ENCODE measurements at places on chromosomes 3 and 15.

DNA sequence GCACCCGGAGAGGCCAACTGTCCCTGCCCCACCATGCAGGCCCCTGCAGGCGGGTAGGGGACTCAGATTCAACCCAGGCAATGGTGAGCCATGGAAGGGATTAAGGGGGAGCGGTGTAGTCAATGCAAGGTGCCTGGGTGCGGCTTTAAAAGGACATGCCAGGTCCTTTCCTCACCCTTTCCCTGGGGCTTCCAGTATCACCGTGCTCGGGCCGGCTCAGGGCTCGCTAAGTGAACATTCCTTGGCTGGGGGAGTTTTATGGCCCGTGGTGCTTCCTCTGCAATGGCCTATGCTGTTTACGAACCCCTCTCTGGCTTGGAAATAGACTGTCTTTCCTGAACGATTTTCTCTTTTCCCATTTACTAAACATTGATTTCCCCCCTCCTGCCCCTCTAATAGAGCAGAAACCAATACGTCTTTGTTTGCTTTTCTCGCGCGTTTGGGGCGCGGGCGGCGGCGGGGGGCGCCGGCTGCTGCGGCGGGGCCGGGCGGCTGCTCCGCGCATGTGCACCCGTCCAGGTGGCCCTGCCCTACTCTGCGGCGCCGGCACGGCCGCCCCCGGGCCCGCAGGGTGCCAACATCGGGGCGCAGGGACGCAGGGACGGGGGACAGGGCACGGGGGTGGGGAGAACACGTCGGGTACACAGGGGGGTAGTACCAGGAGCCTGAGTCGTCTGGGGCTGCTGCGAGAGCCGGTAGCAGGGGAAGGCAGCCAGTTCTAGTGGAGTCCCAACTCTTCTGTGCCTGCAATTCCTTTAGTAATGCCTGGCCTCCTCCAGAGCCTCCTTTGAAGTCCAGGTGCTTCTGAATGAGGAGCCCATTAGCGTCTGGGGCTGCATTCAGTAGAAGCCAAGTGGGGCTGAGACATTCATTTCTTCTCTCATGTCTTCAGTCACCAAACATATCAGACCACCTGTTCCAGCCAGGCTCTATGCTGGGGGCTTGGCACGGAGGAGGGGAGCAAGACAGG lies 26.9 kb upstream of the CACNA2D2 start:
- no peak for DNase-seq

DNA sequence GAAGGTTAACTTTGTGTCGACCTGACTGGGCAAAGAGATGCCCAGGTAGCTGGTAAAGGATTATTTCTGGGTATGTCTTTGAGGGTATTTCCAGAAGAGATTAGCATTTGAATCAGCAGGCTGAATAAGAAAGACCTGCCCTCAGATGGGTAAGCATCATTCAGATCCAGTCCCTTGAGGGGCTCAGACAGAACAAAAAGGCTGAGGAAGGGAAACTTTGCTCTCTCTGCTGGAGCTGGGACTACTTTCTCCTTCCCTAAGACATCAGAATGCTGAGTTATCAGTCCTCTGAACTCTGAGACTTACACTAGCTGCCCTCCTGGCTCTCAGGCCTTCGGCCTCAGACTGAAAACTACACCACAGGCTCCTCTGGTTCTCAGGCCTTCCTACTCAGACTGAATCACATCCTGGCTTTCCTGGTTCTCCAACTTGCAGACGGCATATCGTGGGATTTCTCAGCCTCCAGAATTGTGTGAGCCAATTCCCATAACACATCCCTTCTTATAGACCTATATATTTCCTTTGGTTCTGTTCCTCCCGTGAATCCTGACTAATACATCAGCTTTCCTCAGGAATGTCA lies 982.9 kb downstream of the TUSC7 start:
- no peak for DNase-seq

- DNase-seq: no peak
Measured at GRCh38 chr3:194043516-194043915, 92.4 kb upstream of the HES1 start.

DNA sequence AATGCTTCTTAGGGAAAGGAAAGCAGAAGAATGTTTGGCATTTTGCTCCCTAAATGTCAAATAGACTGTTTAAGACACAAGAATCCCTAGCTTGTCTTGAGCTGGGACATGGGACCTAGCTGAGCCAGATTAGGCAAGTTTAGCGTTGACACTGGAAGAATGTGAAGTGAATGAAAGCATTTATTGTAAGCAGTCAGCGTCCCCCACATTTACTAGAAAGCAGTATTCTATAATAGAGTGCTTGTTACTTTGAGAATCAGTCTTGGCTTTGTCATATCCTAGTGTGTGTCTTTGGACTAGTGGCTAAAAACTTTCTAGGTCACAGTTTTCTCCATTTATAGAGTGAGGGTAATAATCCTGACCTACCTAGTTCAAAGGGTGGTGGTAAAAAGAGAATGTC lies 161.6 kb downstream of the ADAMTSL3 start:
- DNase-seq: no peak

DNA sequence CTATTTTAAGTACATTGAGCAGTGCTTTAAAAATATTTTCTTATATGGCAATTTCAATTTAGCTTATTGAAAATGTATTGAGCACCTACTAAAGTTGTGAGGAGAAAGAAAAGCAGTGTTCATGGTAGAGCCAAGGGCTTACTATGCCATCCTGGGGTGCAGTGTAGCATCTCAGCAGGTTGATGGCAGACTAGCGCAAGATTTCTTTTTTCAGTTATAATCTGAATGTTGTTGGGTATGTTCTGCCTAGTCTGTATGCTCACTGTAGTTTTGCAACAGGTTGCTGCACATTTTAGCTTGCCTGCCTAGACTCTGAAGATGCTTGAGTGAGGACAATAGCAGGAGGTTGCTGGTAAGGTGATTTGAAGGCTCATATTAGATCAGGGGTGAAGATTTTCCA lies 103.1 kb upstream of the UNC13C start:
- DNase-seq: no peak

- no peak for DNase-seq
Measured at GRCh38 chr15:100753503-100753902, 126.1 kb upstream of the ALDH1A3 start.
